Stimulated activated CD4-positive, alpha-beta T cell treated with anti-CD3 and anti-CD28 coated beads, Interleukin-1b, Interleukin-23, amount 100 ng/mL, for 1 hour (primary cell): ENCODE measurements at places on chromosomes 3 and 15.

GRCh38 chr3:169250000-169250399 is 413.5 kb downstream of the MECOM start:
- no peak for DNase-seq

DNA sequence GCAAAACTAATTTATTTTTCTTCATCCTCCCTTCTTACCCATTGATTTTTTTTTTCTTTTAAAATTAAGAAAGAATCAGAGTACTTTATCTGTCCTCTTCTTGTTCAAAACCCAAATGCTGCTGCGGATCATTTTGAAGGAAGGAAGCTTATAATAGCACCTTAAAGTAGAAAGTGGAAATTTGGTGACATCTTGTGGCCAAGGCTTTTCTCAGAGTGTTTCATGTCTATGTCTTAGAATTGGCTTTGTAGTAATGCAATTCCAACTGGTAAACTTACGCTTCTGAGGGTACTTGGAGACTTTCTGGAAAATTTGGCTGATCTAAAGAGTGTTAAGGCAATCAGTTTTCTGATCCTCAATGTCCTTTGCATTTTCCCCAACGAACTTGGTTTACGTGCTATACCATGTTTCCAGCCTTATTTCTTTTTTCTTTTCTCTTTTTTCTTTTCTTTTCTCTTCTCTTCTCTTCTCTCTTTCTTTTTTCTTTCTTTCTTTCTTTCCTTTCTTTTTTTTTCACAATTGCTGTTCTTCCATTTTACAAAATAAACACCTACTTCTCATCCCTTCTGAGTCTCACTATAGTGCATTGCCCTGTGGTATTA is 30.7 kb downstream of the C3orf38 start:
- DNase-seq, result no peak

- no peak for DNase-seq
Observed at GRCh38 chr15:60531801-60532200, 52.9 kb upstream of the ICE2 start.

GRCh38 chr15:100766243-100767000 is 113.2 kb upstream of the ALDH1A3 start:
- DNase-seq, result no peak

GRCh38 chr3:48476426-48477053 is 27.4 kb downstream of the SHISA5 start:
- no peak for DNase-seq

DNA sequence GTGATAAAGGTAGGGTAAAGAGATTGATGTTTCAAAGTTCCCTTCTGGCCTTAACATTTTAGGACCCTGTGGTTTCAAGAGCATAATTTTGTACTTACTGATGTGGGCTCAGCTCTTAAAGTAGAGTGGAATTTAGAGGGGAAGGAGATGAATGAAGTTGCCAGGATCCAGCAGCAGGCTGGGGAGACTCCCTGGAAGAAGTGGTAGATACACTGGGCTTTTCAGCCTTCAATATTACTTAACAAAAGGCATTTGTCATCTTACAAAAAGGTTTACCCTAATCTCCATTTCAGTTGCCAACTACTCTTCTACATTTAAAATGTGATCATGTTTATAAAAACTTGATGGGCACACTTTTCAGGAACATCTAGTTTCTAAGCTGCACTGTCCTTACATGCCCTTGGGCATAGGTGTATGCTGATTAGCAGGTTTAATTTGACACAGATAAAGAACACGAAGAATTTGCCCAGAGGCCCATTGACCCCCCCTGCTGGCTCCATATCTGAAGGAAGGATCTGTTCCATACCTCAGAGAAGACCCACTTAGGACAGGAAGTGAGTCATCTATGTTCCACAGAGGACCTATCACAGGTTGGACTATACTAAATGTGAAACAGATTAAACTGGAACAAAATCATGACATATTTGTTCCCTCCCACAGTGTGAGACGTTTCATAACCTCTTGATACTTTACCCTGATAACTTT is 93.0 kb upstream of the LPP start:
- peak; percentile 16 for DNase-seq

- no peak for DNase-seq
Observed at GRCh38 chr3:196519718-196520082, 4.6 kb upstream of the SMCO1 start.

- DNase-seq, result no peak
Observed at GRCh38 chr3:13208706-13209633, 135.7 kb upstream of the IQSEC1 start.

GRCh38 chr3:187049462-187050101 is 89.7 kb downstream of the RPL39L start:
- DNase-seq, result no peak

DNA sequence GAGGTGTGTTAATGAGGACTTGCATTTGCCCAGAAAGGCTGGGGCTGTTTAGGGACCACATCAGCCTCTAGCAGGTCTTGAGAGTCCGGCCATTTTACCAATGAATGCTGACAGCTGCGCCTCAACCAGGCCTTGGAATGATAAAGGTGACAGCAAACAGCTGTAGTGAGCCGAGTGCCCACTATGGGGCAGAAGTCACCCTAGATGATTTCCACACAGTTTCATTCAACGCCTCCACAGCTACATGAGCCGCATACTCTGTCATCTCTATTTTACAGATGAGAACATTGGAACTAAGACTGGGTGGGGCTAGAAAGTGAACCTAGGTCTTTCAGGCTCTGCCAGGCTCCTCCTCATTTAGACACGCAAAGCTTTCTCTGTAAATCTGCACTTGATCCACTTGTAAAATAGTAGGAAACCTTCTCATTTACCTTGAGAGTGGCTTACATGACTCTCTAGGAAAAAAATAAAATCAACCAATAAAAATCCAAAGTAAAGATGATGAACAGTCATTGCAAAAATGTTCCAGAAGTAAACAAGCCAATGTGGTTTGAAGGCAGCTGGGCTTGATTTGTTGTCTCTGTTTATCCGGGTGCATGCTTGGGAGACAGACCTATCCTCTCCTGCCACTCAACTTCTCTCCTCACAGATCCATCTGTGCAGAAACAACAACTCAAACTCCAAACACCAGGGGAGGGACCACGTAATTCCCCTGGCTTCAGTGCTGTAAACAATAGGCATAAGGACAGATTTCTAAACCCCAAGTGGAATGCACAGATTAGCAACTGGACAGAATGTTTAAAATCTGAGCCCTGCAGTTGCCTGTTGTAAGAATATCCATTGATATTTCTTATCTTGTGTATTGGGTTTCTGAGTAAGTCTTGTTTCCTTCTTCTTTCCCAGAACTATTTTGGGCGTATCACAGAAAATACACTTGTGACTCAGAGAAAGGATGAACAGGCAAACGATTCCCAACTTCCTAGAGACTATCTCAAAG is 31.5 kb upstream of the LDHAL6B start:
- no peak for DNase-seq
